ENCODE measurements at places on chromosomes 6 and 20.

DNA sequence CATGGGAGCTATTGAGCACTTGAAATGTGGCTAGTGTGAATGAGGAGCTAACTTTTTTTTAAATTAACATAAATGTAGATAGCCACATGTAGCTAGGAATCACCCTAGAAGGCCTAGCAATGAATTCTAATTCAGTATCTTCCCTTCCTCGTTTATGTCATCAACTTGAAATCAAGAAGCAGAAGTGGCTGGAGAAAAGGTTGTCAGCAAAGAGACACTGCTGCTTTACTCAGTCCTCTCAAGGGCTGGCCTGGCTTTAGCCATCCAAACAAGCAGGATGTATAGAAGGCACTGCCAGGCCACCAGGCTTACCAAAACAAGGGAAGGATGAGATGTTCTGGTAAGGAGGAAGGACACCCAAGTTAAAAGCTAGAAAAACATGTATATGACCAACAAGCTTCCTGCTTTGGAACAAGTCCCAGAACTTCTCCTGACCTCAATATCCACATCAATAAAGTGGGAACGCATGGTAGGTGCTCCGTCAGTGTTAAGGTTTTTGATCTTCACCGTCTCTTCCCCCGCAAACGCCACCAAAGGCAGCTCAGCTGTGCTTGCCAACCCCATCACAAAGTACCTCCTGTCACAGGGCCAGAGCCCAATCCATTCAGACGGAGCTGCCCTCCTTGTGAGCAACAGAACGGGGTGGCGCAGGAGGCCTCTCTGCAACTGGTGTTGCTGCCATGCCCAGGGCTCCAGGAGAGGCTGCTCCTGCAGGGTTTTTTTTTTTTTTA, 235.8 kb upstream of the RIN2 start:
- H3K4me3 ChIP-seq: no peak overlapping the region
- no peaks in the 10 kb centered on the region for H3K27me3 ChIP-seq
- H3K4me1 ChIP-seq: no peaks in the 10 kb centered on the region
- no peak for DNase-seq
- no peaks in the 10 kb centered on the region for H3K36me3 ChIP-seq

DNA sequence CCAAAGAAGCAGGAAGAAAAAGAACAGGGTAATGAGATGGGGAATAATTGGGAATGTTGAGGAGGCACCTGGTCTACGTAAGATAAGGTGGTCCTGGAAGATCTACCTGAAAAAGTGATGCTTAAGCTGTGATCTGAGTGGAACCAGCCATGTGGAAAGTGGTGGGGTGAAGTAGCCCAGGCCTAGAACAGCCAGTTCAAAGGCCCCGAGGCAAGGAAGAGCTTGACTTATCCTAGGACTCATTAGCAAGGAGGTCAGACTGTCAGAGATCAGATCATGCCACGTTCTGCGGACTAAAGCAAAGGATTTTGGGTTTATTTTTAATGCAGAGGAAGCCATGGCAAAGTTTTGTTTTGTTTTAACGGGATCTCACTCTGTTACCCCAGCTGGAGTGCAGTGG, 5.1 kb downstream of the SYCP2L start:
- no peaks in the 10 kb centered on the region for H3K36me3 ChIP-seq
- no peak overlapping the region for H3K27ac ChIP-seq
- no peak overlapping the region for H3K4me3 ChIP-seq
- DNase-seq: no peak
- peaks cover 7% of the 10 kb centered on the region for H3K4me1 ChIP-seq

DNA sequence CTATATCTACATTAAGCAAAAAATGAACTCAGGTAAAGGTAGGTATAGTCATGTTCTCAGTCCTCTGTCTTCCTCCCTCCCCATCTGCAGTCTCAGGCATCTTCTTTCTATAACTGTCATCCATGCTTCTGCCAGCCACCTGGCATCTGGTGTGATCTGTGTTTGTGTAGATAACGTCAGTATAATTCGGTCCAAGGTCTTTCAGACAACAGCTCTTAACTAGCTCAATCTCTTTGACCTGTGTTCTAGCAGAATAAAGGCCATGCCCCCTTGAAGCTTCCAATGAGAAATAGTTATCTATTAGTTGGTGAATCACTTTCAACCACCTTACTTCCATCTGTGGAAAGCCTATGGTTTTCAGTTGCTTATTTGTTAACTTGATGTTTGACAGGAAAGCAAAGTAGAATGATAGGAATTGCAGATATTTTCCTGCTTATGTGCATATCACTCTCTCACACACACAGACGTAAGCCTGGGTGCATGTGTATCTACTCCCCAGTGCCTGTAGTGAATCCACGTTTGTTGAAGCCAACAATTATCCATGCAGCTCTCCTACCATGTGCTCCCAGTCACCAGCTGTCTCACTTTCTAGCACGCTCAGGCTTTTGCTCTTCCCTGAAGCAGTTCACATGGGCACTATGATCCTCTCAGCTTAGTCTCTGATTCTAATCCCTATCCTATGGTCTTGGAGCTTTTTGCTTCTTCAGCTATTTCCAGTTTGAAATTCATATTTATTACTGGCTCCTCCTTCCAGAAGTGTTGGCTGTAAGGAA, 433.7 kb upstream of the MANEA start:
- no peak overlapping the region for H3K4me3 ChIP-seq
- no peak for DNase-seq
- H3K4me1 ChIP-seq: no peaks in the 10 kb centered on the region

GRCh38 chr6:135922174-135922573, 70.7 kb downstream of the PDE7B start:
- H3K4me1 ChIP-seq: no peaks in the 10 kb centered on the region
- peak overlapping the region; percentile 36 for H3K27ac ChIP-seq
- no peaks in the 10 kb centered on the region for H3K27me3 ChIP-seq
- H3K36me3 ChIP-seq: no peaks in the 10 kb centered on the region
- H3K4me3 ChIP-seq: no peak overlapping the region
- no peak for DNase-seq

GRCh38 chr20:50813801-50814200, 18.9 kb downstream of the BCAS4 start:
- H3K4me1 ChIP-seq: no peaks in the 10 kb centered on the region
- no peak overlapping the region for H3K4me3 ChIP-seq
- H3K36me3 ChIP-seq: no peaks in the 10 kb centered on the region
- no peaks in the 10 kb centered on the region for H3K27me3 ChIP-seq
- DNase-seq: no peak
- H3K27ac ChIP-seq: no peak overlapping the region

DNA sequence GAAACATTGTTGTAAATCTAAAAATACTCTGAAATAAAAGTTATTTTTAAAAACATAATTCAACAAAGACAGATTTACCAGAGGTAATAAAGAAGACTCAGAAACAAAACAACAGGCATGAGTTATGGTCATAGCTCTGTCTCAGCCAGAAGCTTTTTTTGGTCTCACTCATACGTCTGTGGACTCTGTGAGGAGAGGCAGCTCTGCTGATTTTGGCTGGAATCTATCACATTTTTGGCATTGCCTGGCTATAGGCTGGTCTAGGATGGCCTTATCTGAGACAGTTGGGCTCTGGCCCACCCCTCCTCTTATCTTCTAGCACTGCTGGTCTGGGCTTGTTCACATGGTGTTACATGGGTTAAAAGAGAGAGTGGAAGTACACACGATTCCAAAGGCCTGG, 514.0 kb upstream of the BTBD3 start:
- no peaks in the 10 kb centered on the region for H3K36me3 ChIP-seq
- no peak overlapping the region for H3K27ac ChIP-seq
- H3K4me3 ChIP-seq: no peak overlapping the region
- DNase-seq: no peak
- H3K27me3 ChIP-seq: no peaks in the 10 kb centered on the region

DNA sequence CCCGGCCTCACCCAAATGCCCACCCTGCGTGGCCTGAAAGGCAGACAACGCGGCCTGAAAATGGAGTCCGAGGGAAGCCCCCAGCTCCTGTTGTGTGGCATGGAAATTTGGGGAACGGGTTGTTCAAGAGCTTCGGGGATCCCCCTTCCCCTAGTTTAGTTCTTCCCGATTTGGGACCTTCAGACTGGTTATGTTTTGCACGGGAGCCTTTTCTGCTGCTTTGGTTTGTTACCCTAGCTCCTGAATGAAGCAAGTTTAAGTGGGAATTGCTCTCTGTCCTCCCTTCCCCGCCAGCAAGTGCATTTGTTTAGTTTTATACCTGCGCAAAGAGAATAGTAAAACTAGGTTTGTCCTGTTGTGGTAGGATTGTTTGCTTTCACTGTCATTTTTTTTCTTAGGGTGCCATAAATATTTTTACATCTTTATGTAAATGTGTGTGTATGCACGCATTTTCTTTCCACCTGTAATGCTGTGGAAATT, 604 bp downstream of the SH3BGRL2 start:
- no peaks in the 10 kb centered on the region for H3K27me3 ChIP-seq
- peak overlapping the region; percentile 86 for H3K27ac ChIP-seq
- H3K36me3 ChIP-seq: no peaks in the 10 kb centered on the region
- no peak for DNase-seq
- peak overlapping the region; percentile 94 for H3K4me3 ChIP-seq
- peaks cover 27% of the 10 kb centered on the region for H3K4me1 ChIP-seq

Data from esophagus squamous epithelium (tissue), 5 donors.